Activated CD4-positive, alpha-beta T cell treated with anti-CD3 and anti-CD28 coated beads, Interleukin-2, amount 50 U/mL, for 24 hours (primary cell): ENCODE measurements at places on chromosomes 3 and 15.
A peak's percentile ranks its signal among the peaks of the same experiment; 100 is the strongest.

- DNase-seq, result no peak
These were observed 329.9 kb downstream of the SV2B start for GRCh38 chr15:91429973-91430372.

DNA sequence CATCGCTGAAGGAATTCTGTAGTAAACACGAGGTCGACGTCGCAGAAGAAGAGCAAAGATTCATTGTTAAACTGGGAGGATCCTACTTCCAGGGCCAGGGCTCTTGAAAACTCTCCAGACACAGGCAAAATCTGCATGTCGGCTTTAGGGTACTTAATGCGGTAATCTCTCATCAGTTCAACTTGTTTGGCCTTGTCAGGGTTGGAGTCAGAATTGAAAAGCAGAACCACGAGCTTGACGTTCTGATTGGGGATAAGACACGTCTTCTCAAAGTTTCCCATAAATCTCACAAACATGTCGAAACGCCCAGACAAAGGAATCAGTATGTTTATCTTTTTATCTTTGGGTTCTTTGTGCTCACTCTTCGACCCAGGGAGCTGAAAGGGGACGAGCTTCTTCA is 74.0 kb downstream of the CHSY1 start:
- no peak for DNase-seq

DNA sequence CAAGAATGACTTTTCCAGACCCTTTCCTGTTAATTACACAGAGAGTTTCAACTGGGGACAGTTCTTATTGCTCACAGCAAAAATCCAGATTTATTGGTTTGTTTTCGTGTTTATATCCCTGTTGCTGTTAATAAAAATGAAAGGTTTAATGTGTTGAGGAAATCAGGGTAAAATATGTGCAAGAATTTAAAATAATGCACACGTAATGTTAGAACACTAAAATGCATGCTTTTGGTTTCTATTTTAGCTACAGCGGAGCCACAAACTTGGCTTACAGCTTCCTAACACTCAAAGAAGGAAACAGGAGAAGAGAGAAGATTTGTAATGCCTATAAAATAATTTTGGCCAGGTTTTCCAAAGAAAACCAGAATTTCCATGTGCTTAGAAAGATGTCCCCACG is 62.7 kb downstream of the CASR start:
- DNase-seq, result no peak

DNA sequence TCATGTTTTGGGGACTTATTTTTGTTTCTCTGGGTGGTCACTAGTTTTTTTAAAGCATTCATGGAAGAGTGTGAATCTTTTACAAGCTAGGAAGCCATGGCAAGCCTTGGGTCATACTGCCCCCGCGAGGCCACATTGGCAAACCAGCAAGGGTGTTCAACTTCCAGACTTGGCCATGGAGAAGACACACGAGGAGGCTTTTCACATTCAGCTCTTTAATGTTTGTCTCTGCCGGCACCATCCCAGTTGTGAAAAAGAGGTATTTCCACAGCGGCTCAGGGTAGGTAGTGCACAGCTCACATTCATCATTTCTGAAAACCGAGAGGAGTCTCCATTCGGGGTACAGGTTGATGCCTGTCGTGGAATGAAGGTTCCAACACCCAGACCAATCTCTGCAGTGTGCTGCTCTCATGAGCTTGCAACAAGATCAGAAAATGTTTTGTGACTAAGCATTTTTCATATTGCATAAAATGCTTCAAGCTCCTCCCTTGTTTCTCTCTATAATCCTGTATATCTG is 7.7 kb downstream of the CCR5 start:
- DNase-seq, result peak; percentile 53

DNA sequence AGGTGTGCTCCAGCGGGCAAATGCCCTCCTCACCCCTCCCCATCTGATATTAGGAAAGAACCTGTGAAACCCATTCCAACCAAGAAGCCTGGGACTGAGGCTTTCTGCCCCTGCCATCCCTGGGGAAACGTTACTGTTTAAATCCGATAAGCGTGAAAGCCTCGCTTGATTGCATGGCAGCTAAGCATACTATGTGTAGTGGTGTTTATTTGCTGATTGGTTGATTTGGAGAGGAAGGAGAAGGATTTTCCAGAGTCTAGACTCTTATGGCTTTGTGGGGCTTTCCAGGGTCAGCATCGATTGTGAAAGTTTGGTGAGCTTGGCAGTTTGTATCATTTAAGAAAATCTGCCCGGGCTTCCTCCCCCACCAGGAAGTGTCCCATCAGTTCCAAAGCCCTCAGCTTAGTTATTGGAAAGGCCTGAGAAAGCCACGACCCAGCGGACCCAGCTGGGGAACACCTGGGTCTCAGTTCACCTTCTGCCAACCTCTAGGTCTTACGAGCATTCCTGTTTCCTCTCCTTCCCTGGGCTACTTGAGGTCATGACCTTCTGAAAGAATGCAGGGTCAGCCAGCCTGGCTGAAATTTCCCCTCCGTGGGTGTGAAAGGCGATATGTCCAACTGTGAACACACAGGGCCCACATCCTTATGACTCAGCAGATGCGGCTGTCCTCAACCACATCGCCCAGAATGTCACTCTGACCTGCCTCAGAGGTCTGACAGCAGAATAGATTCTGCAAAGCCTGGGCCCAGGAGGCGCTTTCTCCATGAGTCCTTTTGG is 62.8 kb upstream of the HERC1 start:
- no peak for DNase-seq

- no peak for DNase-seq
These were observed 14.6 kb downstream of the MRPS25 start for GRCh38 chr3:15050405-15051092.

DNA sequence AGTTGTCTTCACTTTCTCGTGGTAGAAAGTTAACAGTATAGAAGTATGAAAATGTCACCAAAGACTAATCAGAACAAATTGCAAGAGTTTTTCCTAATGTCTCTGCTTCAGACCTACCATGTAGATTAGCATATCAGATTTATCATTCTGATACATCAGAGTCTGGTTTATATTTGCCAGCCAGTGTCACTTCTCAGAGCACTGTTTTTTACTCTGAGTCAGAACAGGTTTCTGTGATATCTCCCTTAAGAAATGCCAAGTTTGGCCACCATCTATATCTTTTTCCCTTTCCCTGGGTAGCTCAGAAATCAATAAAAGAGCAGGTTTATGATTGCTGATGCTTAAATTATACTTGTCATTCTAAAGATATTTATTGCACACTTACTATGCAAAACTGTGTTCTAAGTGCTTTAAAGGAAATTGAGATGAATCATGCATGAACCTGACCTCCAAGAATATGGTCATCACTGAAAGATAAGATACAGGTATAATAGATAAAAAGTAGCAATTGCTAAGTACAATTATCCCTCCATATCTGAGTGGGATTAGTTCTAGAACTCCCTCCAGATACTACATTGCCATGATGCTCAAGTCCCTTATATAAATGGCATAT is 672.7 kb upstream of the NAALADL2 start:
- DNase-seq, result no peak

DNA sequence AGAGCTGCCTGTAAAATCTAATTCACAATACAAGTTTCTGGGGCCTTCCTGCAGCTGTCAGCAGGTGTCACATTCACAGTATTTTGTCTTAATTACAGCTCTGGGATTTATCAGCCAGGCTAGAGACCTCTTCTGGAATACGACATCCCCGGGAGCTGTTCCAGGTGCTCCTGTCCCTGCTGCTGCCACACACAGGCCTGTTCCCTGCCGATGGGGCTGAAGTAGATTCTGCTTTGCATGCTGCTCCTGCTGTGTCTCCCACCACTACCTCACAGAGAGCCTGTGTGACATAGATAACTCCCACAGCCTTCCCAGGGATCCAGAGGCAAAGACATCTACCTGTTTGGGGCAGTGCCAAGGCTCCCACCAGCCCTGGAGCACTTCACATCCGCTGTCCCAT is 20.4 kb downstream of the COLQ start:
- no peak for DNase-seq

- DNase-seq, result no peak
These were observed 14.7 kb upstream of the CA12 start for GRCh38 chr15:63396152-63396928.
